ENCODE measurements at places on chromosomes 7 and 10.

- no peak for DNase-seq
Measured at GRCh38 chr10:61987537-61987936, 86.0 kb downstream of the ARID5B start.

DNA sequence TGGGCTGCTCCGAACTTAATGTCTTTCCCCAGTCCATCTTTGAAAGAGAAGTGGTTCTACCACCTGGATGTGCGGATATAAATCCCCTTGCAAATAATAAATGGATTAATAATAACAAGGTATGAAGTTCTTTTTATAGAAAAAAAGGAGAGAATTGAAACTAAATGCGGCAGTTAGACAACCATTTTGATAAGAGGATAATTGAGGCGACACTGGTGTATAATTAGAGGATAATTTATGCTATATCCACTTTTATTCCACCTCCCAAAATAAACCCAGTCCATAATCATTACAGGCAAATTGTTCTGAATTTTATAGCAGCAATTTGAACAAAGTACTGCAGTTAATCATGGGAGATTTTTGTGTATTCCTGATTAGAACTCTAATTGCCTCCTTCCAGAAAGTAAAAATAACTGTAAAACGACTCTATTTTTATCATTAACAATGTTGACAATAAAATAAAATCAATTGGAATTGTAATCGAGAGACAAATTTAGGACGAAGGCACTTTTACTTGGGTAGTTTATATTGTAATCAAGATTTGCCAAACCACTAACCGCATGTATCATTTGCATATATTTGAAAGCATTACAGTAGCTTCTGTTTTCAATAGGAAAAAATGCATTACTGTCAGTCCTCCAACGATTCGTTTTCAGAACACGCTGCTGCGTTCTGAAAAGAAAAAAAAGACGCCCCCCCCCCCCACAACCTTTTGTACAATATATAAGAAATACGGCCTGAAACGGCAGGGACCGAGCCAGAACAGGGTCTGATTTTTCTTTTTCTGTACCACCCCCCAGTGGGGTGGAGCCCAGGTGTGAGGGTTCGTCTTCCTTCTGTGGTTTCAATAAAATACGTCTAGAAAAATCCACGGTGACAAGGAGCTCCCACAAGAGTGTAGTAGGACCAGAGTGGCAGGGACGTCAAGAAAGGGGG is 838 bp upstream of the DLX6 start:
- DNase-seq = no peak

- DNase-seq = no peak
Measured at GRCh38 chr10:57094965-57095364, 733.9 kb upstream of the ZWINT start.

DNA sequence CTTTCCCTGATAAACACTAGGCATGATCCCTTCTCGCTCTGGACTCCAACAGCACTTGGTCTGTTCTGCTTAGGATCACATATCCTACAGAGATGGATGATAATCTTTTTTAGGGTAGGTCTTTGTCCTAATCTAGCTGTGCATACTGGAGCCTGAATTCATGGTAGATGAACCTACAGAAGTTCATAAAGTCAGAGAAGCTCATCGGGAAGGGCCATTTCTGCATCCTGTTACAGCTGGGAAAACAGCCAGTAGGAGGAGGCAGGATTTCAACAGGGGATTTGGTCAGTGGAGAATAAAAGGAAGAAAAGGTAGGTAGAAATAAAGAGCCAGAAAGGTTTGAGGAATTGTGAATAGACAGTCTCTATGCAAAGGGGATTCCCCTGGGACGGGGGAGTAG is 101.4 kb downstream of the ANK3 start:
- no peak for DNase-seq

DNA sequence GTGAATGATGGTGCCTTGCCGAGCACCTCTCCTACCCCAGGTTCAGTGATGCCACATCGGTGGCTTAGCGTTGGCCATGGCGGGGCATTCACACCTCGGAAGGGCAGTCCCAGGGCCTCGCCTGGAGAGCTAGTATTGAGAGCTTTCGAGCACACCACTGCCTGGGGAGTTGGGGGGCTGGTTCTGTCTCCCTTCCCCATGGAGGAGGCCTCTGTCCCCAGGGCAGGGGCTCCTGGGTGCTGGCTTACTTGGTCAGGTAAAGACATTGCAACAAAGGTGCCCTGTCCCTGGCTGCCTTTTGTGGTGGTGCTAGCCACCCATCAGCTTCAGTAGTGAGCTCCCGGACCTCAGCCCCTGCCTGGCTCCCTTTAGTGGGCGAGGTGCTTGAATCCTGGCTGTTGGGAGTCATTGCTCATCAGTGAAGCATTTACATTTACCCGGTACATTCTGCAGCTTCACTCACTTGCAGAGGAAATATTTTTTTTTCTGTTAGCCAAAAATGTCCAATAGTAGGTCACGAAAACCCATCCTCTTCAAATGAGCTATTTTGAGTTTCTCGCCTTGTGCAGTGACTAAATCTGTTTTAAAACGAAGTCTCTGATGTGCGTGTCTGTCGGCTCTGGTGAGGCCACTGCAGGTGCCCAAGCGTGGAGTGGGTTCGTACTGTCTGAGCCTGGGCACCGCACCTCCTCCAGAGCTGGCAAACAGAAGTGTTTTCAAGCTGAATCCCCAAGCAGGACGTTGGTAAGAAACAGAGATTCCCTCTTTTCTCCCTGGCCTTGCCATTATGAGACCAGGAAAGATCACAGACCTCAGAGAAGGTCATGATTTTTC is 95.5 kb downstream of the INPP5A start:
- no peak for DNase-seq

DNA sequence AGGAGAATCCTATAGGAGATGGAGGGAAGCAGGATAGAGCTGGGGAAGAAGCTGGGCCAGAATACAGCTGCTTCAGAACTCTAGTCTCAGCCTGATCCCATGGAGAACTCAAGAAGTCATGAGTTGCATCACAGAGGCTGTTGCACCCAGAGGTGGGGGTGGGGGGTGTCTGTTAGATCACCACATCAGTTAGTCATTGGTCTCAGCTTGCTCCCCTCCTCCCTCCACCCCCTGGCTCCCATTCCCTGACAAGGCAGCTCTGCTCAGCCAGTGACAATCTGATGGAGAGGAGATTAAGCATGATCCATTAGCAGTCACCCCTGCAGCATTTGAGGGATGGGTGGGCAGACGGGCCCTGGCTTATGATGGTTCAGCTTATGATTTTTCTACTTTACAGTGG is 58.4 kb upstream of the FGL2 start:
- no peak for DNase-seq

Measured in activated CD8-positive, alpha-beta memory T cell treated with anti-CD3 and anti-CD28 coated beads for 1 hour (primary cell).